ENCODE measurements at places on chromosomes 12 and 14. TPM values are rescaled to one million over a fixed set of nuclear protein-coding genes. Genes with fewer than 3 reads are reported as not detected.
A peak's percentile ranks its signal among the peaks of the same experiment; 100 is the strongest.

DNA sequence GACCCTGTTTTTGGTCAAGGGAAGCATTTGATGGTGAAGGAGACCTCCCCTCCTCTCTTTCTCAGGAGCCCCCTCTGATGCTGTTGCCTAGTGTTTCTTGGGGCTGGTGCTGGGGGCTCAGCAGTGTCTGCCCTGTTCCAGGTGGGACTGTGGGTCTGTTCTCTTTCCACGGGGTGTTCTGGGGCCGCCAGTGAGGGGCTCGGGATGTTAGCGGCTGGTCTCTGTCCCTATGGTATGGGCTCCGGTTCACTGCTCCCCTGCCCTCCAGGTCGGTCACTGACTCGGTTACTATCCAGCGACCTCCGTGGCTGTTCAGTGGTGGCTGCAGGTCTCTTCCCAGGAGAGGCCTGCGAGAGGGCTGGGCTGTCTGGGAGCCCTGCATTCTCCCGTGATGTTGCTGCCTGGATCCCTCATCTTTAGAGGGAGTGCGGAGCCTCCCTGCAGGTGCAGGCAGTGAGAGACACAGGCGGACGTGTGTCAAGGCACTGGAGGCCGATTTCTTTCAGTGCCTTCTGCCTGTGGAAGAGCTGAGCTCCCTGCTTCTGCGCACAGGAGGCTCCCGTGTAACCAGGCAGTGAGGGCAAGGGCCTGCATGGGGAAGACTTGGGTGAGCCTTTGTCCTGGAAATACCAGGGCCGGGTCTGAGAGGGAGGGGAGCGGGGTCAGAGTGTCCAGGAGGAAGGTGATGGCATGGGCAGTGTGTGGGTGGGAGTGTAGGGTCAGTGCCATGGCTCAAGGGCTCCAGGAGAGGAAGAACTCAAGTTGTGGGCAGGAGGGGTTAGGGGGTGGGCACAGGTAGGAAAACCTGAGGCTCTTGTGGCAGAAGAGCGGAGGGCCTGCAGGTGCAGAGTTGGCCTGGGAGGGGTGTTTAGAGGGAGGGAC lies 362.6 kb downstream of the TMEM121 start:
- DNase-seq = no peak

DNA sequence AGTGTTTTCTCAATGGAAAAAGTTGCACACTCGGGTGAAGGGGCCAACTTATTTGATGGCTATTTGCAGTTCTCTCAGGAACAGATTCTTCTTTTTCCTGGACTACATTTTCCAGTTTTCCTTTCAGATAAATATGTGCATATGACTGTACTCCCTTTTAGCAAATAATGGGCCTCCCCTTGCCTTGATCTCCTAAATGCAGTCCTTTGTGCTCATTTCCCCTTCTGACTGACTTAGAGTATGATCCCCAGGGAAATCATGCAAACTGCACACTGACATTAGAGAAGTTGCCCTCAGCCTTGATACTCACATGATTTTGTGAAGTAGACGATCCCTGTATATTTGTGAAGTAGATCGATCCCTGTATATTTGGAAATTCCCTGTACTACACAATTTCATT lies 492.9 kb upstream of the NOVA1 start:
- DNase-seq = no peak

DNA sequence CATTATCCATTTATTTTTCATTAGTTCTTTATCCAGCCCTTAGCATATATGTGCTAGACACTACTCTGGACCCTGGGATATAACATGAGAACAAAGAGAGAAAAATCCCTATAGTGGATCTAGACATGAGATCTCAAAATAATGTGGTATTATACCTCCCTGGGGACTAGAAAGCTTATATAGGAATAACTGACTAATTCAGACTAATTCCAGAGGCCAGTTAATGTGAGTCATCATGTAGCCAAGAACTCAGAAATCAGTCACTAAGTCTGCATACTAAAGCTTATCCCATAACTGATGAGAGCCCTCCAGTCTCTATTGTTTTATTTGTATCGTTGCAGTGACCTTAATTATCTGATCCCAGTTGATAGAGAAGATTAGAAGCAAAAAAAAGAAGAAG lies 267.1 kb upstream of the RGS6 start:
- no peak for DNase-seq

Gene NPAS3
- 76.7 TPM for total RNA-seq

DNA sequence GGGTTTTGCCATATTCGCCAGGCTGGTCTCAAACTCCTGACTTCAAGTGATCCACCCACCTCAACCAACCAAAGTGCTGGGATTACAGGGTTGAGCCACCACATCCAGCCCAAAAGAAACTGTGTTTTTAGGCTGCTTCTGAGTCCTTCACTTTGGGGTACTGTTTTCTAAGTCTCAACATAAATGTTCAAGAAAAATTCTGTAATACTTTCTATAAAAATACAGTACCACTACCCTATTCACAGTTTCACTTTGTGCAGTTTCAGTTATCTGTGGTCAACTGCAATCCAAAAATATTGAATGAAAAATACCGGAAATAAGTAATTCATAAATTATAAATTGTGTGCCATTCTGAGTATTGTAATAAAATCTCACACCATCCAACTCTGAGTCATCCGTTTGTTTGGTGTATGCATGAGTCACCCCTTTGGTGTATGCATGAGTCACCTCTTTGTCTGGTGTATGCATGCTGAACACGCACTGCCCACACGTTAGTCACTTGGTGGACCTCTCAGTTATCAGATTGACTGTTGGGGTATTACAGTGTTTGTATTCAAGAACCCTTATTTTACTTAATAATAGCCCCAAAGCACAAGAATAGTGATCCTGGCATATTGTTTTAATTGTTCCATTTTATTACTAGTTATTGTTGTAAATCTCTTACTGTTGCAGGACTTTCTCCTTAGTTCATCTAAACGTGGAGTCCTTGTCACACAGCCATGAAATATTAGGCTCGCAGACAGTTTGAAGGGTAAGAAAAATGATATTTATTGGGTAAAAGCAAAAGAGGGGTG lies 190.2 kb downstream of the FSCB start:
- no peak for DNase-seq

DNA sequence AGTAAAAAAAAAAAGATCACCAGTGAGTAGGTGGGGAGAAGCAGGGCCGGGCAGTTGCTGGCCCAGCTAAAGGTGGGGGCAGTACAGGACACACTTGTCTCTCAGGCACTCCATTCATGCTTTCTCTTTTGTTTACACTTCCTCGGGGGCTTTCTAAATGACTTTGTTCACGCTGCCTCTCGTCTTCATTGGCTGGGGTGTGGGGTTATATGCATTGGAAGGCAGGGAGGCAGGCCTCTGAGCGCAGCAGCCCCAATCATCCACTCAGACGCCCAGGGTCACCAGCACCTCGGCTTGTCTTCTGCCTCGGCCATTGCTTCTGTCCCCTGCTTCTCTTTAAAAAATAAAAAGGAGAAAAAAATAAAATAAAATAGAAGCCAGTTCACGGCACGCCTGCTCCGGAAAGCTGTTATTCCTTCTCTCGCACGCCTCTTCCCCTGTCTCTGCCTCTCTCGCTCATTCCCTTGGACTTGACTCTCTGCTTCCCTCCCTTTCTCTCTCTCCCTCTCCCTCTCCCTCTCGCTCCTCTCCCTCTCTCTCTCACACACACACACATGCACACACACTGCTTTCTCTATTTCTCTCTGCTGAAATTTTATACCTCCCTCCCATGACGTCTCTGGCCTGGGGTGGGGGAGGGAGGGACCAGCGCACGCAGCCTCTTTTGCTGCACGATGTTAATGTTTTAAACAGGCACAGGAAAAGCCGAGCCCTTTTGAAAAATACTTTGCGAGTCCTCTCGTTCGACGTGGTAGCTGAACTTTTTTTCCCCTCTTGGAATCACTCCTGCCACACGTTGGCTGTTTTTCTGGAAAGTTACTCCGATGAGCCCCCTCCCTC lies at the start of gene TGFB3:
Gene TGFB3 (minus strand): TSS at position 570 of the 840 bp plus-strand sequence. CDS start 1,102 bp downstream, outside the sequence.
- DNase-seq = no peak

- DNase-seq = no peak
Measured at GRCh38 chr14:74474376-74474775, 18.7 kb downstream of the NPC2 start.

Gene TMEM117
- total RNA-seq = 18.5 TPM

- no peak for DNase-seq
Measured at GRCh38 chr12:52035190-52035589, 16.1 kb upstream of the NR4A1 start.

Gene CACNB3
- total RNA-seq = 28.4 TPM

GRCh38 chr14:34857689-34858449 lies 17.3 kb downstream of the BAZ1A start:
- DNase-seq = no peak

- DNase-seq = no peak
Measured at GRCh38 chr12:79648881-79649280, 41.9 kb downstream of the PAWR start.

DNA sequence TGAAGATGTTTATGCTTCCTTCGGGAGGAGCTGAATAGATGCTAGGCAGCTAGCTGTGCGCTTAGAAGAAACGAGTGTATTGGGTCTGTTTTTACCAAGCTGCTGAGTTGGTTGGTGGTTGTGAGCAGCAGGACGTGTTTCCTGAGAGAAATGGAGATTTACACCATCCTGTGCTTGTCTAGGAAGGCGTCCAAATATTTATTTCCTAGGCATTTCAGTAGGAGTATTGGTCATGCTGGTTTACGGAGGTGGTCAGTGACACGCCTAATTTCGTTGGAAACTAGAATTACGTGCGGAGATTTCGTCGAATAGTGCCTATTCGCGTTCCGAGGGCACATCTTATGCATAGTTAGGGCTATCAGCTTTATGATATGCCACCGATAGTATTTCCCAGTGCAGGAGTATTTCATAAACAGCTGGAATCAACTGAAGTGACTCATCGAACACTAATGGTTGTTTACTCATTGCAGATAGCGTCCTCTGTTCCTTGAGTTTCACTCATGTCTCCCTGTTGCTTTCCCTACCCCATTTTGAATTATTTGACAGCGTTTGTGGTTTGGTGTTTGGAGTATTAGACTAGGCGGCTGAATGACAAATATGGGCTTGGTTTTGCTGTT lies 780 bp downstream of the TBC1D15 start:
- no peak for DNase-seq

- no peak for DNase-seq
Measured at GRCh38 chr12:4288296-4289131, 15.0 kb downstream of the CCND2 start.

Gene CD163L1
- total RNA-seq = 5.4 TPM

Gene KRT85
- total RNA-seq = not detected

GRCh38 chr12:15837141-15837790 lies 44.9 kb upstream of the STRAP start:
- no peak for DNase-seq

- no peak for DNase-seq
Measured at GRCh38 chr14:95134304-95134933, 22.9 kb downstream of the DICER1 start.

Gene OR6C74
- not detected for total RNA-seq

DNA sequence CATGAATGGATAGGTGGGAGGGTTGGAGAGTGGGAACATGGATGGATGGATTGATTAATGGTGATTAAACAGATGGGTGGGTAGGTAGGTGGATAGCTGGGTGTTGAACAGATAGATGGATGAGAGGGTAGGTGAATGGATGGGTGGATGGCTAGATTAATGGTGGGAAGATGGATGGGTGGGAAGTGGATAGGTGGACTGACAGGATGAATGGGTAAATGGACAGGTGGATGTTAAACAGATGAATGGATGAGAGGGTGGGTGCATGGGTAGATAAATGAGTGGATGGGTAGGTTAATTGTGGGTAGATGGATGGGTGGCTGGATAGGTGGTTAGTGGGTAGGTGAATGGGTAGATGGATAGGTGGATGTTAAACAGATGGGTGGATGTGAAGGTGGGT lies 147.0 kb upstream of the NOS1 start:
- no peak for DNase-seq

- DNase-seq = no peak
Measured at GRCh38 chr12:21483531-21483930, 17.9 kb downstream of the RECQL start.

GRCh38 chr12:74794522-74794921 lies 256.9 kb downstream of the ATXN7L3B start:
- DNase-seq = no peak

- no peak for DNase-seq
Measured at GRCh38 chr14:37988472-37988871, 219.2 kb upstream of the SSTR1 start.

DNA sequence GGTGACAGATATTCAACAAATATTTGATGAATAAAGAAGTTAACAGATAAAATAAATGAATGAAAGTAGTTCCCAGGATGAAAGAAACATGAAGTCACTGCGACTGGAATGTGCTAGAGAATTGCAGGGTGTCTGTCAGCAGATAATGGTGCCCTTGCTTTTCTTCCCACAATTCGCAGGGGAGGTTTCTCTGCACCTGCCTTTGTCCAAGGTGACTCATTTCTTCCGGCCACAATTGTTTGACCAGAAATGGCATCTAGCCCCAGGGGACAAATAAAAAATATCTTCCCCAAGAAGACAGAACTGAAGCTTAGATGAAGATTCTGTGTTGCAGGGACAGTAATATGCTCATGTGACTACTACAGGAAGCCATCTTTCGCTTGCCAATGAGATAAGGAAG lies 316.1 kb upstream of the TBX3 start:
- DNase-seq = no peak

Gene PTGER2
- total RNA-seq = 0.45 TPM

Gene OTOGL
- 1.4 TPM for total RNA-seq

- DNase-seq = peak; percentile 63
Measured at GRCh38 chr12:19575337-19576243, 136.3 kb downstream of the AEBP2 start.

DNA sequence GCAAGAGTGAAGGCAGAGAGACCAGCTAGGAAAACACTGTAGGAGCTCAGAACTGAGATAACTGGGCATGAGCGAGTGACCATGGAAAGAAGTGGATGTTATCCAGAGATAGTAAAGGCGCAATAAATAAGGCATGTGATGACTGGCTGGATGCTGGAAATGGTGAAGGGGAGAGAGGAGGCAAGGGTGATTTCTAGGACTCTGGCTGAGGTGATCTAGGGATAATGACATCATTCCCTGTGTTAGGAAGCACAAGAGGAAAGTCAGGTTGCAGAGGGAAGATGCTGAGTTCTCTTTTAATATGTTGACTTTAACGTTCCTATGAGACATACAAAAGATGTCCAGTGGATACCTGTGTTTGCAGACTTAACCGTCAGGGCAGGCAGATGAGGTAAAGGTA lies 78.7 kb downstream of the C12orf56 start:
- DNase-seq = no peak

All from cerebellum (tissue), 4 donors.